Stimulated activated CD8-positive, alpha-beta memory T cell treated with anti-CD3 and anti-CD28 coated beads, Interleukin-12 subunit alpha, Interleukin-12 subunit beta, amount 100 ng/mL, for 4 hours (primary cell): ENCODE measurements at places on chromosomes 4 and X.

- DNase-seq = no peak
Observed at GRCh38 chr4:136800248-136800647, 732.0 kb downstream of the PCDH18 start.

DNA sequence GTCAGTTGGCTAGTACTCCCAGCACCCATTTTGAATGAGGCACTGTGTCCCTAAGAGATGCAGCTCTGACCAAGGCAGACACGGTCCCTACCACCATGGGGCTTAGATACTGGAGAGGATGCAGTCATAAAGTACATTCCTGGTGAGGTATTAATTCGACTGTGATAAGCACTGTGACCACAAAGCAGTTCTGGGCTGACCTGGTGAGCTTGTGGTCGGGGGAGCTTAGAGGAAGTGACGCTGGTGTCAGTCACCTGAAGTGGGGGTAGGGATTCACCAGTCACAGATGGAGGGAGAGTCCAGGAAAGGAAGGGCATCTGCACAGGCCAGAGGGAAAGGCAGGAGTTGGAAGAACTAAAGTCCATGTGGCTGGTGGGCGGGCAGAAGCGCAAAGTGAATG is 15.8 kb upstream of the CLTRN start:
- DNase-seq = no peak

DNA sequence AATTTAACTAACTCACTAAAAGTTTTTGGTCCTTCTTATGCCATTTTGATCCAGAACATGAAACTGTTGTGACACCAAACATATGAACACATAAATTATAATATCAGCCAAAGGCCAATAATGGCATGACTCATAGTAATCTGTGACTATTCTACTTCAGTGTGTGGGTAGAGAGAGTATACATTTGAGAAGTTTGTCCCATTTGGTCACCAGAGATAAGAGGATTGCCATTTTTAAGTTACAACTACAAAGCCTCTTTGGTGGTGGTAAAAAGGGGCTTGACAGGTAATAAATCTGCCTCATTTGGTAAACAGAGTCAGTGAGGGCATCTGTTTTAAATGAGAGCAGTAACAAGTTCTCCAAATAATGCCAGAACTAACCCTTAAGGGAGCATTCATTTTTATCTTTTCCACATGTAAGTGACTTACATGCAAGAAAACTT is 117.9 kb downstream of the TBC1D19 start:
- DNase-seq = no peak

GRCh38 chr4:74768857-74769525 is 25.3 kb downstream of the BTC start:
- no peak for DNase-seq

DNA sequence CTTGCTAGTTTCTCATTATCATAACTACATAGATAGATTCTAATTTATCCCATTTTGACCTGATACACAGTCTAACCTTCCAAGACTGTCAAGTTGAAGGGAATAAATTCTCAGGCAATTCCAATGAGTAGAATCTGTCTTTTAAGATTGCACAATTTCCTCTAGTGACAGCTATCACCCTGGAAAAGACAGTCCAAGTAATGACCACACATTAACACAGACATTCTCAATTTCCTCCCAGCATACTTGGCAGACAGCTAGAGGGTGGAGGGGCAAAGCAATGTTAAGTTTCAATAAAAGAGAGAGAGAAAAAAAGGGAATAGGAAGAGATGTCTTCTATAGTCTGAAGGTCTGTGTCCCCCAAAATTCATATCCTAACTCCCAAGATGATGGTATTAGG is 234.7 kb downstream of the LDB2 start:
- no peak for DNase-seq

- no peak for DNase-seq
Observed at GRCh38 chrX:99703473-99703872, 706.6 kb downstream of the PCDH19 start.

- no peak for DNase-seq
Observed at GRCh38 chr4:145492376-145492775, 10.7 kb downstream of the SMAD1 start.

GRCh38 chr4:38204339-38205035 is 244.3 kb downstream of the PTTG2 start:
- DNase-seq = no peak

- DNase-seq = no peak
Observed at GRCh38 chrX:27966955-27967354, 14.3 kb downstream of the DCAF8L1 start.

GRCh38 chrX:151710457-151710856 is 5.4 kb upstream of the FATE1 start:
- no peak for DNase-seq

GRCh38 chr4:89269121-89269666 is 38.4 kb downstream of the GPRIN3 start:
- DNase-seq = no peak

DNA sequence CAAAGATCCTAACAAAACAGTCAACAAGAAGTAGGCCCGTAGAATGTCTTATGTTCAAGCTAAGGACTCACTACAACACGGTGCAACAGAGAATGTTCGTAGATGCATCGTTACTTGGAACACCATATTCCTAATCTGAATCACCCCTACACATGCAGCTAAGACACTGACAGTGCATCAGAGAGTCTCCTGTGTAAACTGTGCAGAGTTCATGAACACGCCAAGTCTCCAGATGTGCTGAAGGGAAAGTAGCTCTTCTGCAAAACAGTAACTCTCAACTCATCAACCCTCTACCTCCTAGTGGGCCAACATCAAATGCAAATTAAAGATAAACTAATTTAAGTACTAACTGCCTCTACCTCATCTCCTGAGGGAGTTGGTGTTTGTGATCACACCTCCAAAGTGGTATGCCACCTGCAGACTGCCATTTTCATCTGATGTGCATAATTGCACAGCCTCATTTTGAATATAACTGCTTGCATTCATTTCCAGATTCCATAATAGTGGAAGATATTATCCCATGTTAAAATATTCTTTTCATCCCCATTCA is 73.5 kb downstream of the MOSPD2 start:
- DNase-seq = no peak

DNA sequence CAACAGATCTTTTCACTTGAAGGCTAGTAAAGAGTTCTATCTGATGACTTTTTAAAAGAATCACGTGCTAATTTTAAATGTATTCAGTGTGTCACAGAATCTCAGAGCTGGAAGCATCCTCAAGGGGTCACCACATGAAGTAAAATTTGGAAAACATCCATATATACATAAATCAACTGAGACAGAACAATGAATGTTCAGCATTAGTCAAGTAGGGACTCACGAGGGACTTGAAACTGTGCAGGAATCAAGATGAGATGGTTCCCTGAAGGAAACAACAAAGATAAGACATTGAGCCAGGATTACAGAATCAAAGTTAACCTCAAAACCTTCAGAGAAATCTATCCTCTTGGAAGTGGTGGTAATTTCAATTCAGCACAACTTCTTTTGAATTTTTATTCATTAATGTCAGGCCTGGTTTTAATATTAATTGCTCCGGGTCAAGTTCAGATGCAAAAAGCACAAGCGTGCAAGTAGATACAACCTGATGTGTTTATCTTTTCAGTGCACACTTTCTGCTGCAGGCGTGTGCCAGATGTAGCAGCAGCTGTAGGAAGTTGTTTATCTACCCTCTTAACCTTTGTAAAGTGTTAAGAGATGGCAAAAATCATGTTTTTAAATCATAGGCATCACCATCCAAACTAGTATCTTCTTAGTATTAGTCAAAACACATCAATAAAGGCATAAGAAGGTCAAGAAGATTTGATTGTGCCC is 87.7 kb upstream of the SRD5A3 start:
- DNase-seq = no peak

DNA sequence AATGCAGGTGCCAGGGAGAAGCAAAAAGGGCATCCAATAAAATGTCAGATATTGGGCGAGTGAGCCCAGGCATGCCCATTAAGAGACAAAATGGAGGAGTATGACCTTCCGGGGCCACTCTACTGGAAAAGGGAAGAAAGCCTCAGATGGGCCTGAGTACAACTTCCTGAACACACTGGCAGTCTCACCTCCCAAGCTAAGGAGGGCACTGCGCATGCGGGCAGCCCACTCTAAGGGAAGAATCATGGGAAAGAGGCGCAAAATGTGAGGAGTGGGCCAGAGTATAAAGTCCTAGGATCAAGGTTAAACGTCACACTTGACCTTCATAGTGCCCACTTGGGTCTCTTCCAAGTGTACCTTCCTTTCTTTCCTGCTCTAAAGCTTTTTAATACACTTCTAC is 63.5 kb downstream of the TIGD2 start:
- no peak for DNase-seq

- DNase-seq = no peak
Observed at GRCh38 chrX:86154553-86154952, 6.3 kb downstream of the DACH2 start.

DNA sequence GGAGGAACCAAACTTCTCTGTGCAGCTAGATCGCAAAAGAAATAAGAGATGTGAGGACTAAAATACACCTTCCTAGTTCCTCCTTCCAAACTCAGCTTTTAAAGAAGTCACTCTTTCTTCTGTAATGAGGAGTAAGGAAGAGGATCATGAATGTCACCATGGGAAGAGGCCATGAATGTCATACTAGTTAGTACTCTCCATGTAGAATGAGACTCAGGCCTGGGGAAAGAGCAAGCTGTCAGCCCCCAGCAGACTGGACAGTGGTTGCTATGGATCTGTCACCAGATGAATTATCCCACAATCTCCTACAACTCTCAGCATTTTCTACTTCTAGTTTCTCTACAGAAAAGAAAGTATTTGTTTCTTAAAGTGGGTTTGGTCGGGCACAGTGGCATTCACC is 57.1 kb upstream of the PRDM8 start:
- DNase-seq = no peak

- no peak for DNase-seq
Observed at GRCh38 chr4:102678695-102679335, 82.0 kb downstream of the MANBA start.

- DNase-seq = no peak
Observed at GRCh38 chr4:95102162-95102790, 344.5 kb downstream of the BMPR1B start.

GRCh38 chr4:84901173-84901572 is 65.3 kb downstream of the WDFY3 start:
- no peak for DNase-seq

DNA sequence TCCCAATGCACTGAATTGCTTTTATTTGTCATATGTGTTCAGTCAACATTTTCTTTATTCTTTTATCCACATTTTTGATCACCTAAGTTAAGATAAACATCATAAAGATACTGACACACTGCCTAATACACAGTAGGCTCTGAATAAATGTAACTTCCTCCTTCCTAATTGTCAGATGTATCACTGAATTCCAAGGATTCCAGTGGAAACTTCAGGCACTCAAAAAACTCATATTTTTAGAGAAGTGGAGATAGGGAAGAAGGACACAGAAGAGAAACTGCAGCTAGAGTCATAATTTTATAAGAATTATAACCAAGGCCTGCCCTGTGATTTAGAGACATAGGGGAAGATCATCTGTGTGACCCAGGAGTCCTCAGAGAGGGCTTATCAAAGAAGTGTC is 753.3 kb downstream of the ADGRL3 start:
- no peak for DNase-seq

DNA sequence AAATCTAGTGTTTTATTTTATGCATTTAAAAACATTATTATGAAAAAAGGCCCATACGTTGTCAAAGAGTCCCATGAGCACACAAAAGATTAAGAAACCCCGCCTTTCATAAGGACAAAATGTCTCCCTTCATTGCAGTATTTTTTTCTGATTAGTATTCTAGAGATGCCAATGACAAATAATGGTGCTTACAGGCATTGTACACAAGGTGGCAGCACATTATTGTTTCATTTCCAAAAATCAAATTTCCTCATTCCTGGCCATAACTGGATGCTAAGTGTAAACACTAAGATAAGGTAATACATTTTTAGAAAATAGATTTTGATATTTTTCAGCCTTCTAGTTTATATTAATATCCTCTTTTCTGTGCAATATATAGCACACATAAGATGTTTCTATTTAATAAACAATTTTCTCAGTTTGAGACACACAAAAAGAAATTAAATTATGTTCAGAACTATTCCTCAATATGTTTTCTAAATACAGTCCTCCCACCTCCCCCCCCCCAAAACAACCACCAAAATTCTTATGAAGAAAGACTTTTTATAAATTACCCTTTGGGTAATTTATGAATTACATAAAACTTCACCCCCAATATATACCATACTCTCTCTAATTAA is 47.7 kb downstream of the TIGD2 start:
- no peak for DNase-seq

- no peak for DNase-seq
Observed at GRCh38 chr4:101967697-101968346, 177.3 kb downstream of the BANK1 start.

- no peak for DNase-seq
Observed at GRCh38 chrX:73728602-73729001, 165.6 kb downstream of the CHIC1 start.

DNA sequence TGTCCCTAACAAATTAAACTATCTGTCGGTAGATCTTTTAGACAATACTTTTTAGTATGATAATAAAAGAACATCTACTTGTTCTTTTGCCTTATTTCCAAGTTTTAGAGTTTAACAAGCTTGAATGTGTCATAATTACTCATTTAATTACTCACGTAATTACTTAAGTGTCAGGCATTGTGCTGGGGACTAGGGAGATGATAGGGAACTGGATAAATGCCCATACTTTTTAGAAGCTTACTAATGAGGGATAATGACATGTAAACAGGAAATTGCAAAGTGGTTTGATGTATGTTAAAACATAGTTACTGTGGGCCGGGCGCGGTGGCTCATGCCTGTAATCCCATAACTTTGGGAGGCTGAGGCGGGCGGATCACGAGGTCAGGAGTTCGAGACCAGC is 158.3 kb downstream of the DMD start:
- DNase-seq = no peak

DNA sequence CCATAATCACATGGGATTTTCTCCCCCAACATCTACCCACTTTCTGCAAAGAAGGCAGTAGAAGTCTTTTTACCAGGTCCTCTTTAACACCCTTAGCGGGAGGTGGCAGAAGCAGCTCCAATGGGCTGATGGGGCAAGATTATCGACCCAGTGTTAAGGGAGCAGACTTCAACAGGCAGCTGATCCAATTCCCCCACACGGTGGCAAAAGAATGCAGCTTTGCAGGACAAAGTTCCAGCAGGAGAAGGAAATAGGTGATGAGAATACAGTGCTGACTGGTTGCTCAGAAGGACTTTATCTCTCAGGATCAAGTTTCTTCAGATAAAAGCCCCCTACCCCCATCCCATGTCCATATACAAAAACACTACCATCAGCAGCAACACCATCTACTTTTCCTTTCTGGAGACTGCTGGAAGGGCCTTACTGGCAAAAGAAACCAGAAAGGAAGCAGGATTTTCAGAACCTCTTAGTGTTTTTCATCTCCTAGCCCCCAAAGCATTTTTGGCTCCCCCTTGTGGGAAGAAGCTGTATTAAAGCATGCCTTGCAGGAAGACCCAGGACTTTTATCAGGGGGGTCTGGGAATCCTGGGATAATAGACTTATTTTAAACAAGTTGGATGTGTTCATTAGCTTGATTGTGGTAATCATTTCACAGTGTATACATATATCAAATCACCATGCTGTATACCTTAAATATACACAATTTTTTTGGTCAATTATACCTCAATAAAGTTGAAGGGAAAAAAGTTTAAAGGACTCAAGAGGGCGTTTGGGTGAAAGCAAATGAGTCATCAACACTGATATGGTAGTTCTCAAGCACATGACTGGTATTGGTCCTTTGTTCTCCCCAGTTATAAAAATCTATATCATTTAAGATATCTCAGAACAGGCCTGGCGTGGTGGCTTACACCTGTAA is 146.4 kb downstream of the GPC3 start:
- no peak for DNase-seq

- DNase-seq = no peak
Observed at GRCh38 chr4:121360495-121360894, 20.3 kb downstream of the QRFPR start.
